ENCODE measurements at places on chromosomes 11 and 22. TPM values are rescaled to one million over a fixed set of nuclear protein-coding genes. Genes with fewer than 3 reads are reported as not detected.

The OR4X2 gene
- not detected for total RNA-seq

The SLC35C1 gene
- 81.0 TPM for total RNA-seq

The P2RX3 gene
- total RNA-seq = not detected

The PNPLA3 gene
- total RNA-seq = 0.93 TPM

The LGALS12 gene
- total RNA-seq = 80.9 TPM

The VSIG10L2 gene
- not detected for total RNA-seq

The TIGD3 gene
- not detected for total RNA-seq

The GRAMD4 gene
- 37.8 TPM for total RNA-seq

The ANKK1 gene
- total RNA-seq = 0.13 TPM

The MS4A7 gene
- 188 TPM for total RNA-seq

The OR5AS1 gene
- total RNA-seq = not detected

The CYP2D6 gene
- total RNA-seq = 0.26 TPM

The UPB1 gene
- total RNA-seq = 0.32 TPM

The NXPE4 gene
- total RNA-seq = not detected

The CRYBA4 gene
- not detected for total RNA-seq

The A4GALT gene
- total RNA-seq = 42.1 TPM

The MPZL2 gene
- 36.8 TPM for total RNA-seq

The KIRREL3 gene
- 0.13 TPM for total RNA-seq

The FAM181B gene
- 0.19 TPM for total RNA-seq

The APOBEC3G gene
- total RNA-seq = 6.4 TPM

The SOX10 gene
- not detected for total RNA-seq

The NXPE1 gene
- total RNA-seq = not detected

The SGSM1 gene
- 0.16 TPM for total RNA-seq

The MUC15 gene
- total RNA-seq = not detected

The C1QTNF4 gene
- 1.1 TPM for total RNA-seq

The DEPDC7 gene
- total RNA-seq = 0.74 TPM

The MS4A4E gene
- total RNA-seq = 3.2 TPM

The DRICH1 gene
- total RNA-seq = 0.39 TPM

The MUC5B gene
- total RNA-seq = not detected

The GRM5 gene
- total RNA-seq = 0.22 TPM

The MUC6 gene
- total RNA-seq = not detected

The SCGB1C1 gene
- total RNA-seq = not detected

The OR2AG2 gene
- 0.06 TPM for total RNA-seq

The FHIP1B gene
- total RNA-seq = 23.2 TPM

The CFAP300 gene
- total RNA-seq = 3.0 TPM

The TRPM5 gene
- not detected for total RNA-seq

The USP2 gene
- total RNA-seq = 4.2 TPM

The FAM227A gene
- total RNA-seq = 0.22 TPM

The OR2AT4 gene
- not detected for total RNA-seq

The LRRC32 gene
- 136 TPM for total RNA-seq

The IL17REL gene
- not detected for total RNA-seq

The GRIK4 gene
- total RNA-seq = 0.10 TPM

The MMP8 gene
- 2.6 TPM for total RNA-seq

The ART5 gene
- not detected for total RNA-seq

The PICALM gene
- 366 TPM for total RNA-seq

The ZNRF3 gene
- 12.1 TPM for total RNA-seq

The COMMD9 gene
- total RNA-seq = 77.8 TPM

The RBM7 gene
- total RNA-seq = 29.5 TPM

The ETS1 gene
- total RNA-seq = 154 TPM

The STK33 gene
- total RNA-seq = 1.3 TPM

The PHOX2A gene
- total RNA-seq = not detected

The KCNJ11 gene
- total RNA-seq = 3.5 TPM

The SCGB1A1 gene
- total RNA-seq = not detected

The API5 gene
- 67.6 TPM for total RNA-seq

The NAALADL1 gene
- total RNA-seq = 15.2 TPM

All from mesenteric fat pad (tissue), 1 donor.